ENCODE measurements at places on chromosomes 1 and 21. TPM values are rescaled to one million over a fixed set of nuclear protein-coding genes. Genes with fewer than 3 reads are reported as not detected.
A peak's percentile ranks its signal among the peaks of the same experiment; 100 is the strongest.

GRCh38 chr1:87612956-87613355 is 284.3 kb downstream of the LMO4 start:
- H3K36me3 ChIP-seq = no peaks in the 10 kb centered on the region
- peak; percentile 43 for DNase-seq
- H3K27me3 ChIP-seq = no peaks in the 10 kb centered on the region
- no peaks in the 10 kb centered on the region for H3K4me1 ChIP-seq

DNA sequence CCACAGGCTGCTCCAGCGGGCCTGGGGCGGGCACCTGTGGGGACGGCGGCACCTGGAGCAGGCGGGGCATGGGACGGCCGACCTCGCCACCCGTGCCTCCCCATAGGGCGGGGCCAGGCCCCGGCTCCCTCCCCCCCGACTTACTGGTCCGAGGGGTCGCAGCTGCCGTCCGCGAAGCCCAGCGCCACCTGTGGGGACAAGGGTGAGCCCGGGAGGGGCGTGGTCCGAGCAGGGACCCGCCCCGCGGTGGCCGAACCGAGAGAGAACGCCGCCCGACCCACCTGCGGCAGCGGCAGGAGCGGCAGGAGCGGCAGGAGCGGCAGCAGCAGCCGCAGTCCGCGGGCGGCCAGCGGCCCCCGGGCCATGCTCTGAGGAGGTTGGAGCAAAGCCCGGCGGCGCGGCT is at the start of gene TMEM52:
Gene TMEM52, minus strand, starts transcription at position 379 of the 403 bp plus-strand sequence. Its CDS starts 14 bp downstream, at position 365.
- peaks cover 9% of the 10 kb centered on the region for H3K4me1 ChIP-seq
- DNase-seq = peak; percentile 48
- H3K27ac ChIP-seq = no peak within 1 kb of the TSS
- no peaks in the 10 kb centered on the region for H3K27me3 ChIP-seq
- H3K4me3 ChIP-seq = peak within 1 kb of the TSS; percentile 78

DNA sequence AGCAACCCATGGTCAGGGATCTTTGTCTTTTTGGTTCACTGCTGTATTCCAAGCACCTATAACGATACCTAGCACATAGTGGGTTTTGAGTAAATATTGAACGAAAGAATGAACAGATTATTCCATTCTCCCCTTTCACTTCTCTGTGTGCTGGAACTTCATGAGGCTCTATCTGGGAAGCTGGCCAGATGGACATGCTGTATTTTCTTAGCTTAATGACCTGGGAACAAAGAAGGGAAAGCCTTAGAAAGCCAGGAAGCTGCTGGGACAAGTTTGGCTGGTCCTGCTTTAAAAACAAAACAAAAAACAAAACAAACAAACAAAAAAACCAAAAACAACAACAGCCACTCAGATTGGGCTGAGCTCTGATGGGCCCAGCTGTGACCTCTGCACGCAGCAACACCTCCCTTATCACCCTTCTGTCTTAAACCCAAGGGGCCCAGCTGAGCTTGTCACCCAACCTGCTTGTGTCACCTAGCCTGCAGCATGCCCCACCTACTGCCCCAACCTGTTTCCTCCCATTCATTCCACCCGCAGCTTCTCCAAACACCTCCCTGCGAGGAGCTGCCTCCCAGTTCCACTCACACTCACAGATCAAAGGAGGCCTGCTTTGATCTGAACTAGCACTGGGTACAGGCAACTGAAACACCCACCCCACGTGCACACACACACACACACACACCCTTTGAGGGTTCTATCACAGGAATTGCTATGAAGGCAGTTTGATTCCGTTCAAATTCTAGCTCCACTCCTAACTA is 37.1 kb downstream of the SLC30A1 start:
- peak overlapping the region; percentile 61 for H3K27ac ChIP-seq
- no peaks in the 10 kb centered on the region for H3K36me3 ChIP-seq
- H3K27me3 ChIP-seq = no peaks in the 10 kb centered on the region

DNA sequence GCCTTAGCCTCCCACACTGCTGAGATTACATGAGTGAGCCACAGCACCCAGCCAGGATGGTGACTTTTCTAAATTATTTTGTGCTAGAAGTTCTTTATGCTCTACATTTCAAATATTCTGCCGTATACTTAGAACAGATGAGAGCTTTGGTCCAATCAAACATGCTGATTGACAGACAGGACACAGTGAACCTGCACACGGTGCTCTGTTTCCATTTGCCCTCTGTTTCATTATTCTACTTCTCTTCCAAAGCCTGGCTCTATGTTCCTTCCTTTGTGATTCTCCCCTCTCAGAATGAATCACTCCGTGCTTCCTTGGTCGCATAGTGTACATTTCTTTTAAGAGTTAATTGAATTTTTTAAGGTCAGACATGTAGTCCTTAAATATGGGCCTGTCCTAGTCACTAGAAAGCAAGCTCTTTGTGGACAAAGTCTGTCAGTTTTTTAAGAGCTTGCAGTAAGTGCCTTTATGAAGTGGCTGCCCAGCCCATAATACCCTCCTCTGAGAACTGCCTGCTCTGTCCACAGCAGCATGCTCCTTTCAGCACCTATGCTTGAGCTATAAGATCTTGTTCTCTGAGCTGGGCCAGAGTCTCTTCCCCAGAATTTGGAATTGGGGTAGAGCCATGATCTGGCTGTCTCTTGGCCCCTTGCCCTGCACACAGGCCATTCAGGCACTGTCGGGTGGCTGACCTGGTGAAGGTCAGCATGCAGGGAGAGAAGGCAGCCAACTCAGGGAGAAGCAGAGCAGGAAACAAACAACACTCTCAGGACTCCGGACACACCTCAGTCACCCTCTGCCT is 66.8 kb upstream of the SLC44A3 start:
- no peaks in the 10 kb centered on the region for H3K36me3 ChIP-seq
- H3K4me1 ChIP-seq = peaks cover 7% of the 10 kb centered on the region
- DNase-seq = no peak
- H3K4me3 ChIP-seq = no peak overlapping the region
- no peak overlapping the region for H3K27ac ChIP-seq
- H3K27me3 ChIP-seq = no peaks in the 10 kb centered on the region

GRCh38 chr1:85884372-85885035 is 176.3 kb upstream of the ZNHIT6 start:
- H3K27me3 ChIP-seq = no peaks in the 10 kb centered on the region
- no peak overlapping the region for H3K27ac ChIP-seq
- no peaks in the 10 kb centered on the region for H3K4me1 ChIP-seq
- H3K36me3 ChIP-seq = no peaks in the 10 kb centered on the region
- no peak for DNase-seq
- no peak overlapping the region for H3K4me3 ChIP-seq

- no peak overlapping the region for H3K4me3 ChIP-seq
- no peaks in the 10 kb centered on the region for H3K36me3 ChIP-seq
- no peaks in the 10 kb centered on the region for H3K27me3 ChIP-seq
- no peak for DNase-seq
- H3K27ac ChIP-seq = no peak overlapping the region
Observed at GRCh38 chr21:16302851-16303282, 573.1 kb downstream of the USP25 start.

- H3K27ac ChIP-seq = no peak overlapping the region
- no peak overlapping the region for H3K4me3 ChIP-seq
- no peaks in the 10 kb centered on the region for H3K36me3 ChIP-seq
Observed at GRCh38 chr1:217919683-217920388, 288.7 kb downstream of the SPATA17 start.

GRCh38 chr1:180157108-180157507 is 2.4 kb downstream of the QSOX1 start:
- peak overlapping the region; percentile 80 for H3K4me3 ChIP-seq
- DNase-seq = peak; percentile 62
- no peaks in the 10 kb centered on the region for H3K27me3 ChIP-seq
- peaks cover 44% of the 10 kb centered on the region for H3K4me1 ChIP-seq
- H3K36me3 ChIP-seq = peaks cover 14% of the 10 kb centered on the region

GRCh38 chr1:8329439-8329838 is 11.5 kb downstream of the SLC45A1 start:
- H3K36me3 ChIP-seq = no peaks in the 10 kb centered on the region
- no peaks in the 10 kb centered on the region for H3K4me1 ChIP-seq
- H3K27me3 ChIP-seq = no peaks in the 10 kb centered on the region
- H3K27ac ChIP-seq = no peak overlapping the region
- H3K4me3 ChIP-seq = no peak overlapping the region

GRCh38 chr1:235857756-235858155 is 8.9 kb downstream of the LYST start:
- no peaks in the 10 kb centered on the region for H3K36me3 ChIP-seq
- H3K4me3 ChIP-seq = no peak overlapping the region
- no peak overlapping the region for H3K27ac ChIP-seq
- no peak for DNase-seq
- H3K4me1 ChIP-seq = no peaks in the 10 kb centered on the region

DNA sequence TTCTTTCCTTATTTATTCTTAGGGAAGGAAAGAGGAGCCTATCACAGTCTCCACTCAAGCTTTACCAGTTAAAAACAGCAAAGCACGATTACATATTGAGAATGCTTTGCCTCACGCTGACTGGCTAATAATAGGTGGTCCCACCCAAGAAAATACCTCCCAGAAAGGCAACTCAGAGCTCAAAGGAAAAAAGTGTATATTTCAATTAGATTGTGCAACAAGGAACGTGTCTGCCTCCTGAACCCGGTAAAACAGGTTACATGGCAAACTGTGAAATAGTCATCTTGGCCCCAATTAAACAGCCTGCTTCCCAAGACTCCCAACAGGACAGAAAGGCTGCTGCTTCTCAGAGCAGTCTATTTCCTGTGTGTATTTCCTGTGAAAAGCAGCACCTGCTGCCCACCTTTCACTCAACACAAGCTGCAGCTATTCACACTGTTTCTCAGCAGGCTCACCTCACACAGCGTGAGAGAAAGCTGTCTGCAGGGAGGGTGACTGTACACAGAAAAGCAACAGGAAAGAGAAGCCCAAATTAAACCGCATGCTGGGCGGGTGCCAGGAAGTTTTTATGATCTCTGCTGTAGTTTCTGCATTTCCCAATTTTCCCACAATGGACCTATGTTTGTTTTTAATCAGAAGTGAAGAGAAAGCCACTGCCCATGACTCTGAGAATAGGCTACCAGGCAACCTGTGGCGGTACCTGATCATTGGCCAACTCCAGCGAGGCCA is 44.0 kb downstream of the URB1 start:
- peak overlapping the region; percentile 93 for H3K27ac ChIP-seq
- H3K4me3 ChIP-seq = no peak overlapping the region
- DNase-seq = no peak
- peaks cover 23% of the 10 kb centered on the region for H3K36me3 ChIP-seq

DNA sequence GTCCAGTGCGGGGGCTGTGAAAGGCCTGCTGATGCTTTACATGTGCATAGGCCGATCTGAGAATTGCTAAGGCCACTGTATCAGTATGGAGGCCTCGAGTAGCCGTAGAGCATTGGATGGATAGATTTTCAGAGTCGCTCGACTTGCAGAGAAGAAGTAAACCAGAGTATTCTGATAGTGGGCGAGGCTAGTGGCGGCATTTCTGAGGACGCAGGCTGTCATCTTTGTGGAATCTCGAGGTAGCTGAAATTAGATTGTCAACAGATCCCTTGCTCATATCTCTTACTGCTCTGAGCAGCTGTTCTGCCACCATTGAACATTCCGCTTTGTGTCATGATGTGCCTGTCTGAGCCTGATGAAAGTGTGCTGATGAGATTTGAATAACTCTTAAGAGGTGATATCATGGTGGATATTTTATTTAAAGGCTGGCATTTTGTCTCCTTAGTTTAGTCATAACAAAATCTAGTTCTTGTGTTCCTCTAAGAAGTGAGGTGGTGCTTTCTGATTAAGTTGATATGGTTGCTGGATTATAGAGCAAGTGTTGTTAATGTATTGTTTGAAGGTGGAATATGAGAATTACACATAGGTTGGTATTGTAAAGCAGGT is 1.5 kb downstream of the KIF1B start:
- H3K36me3 ChIP-seq = no peaks in the 10 kb centered on the region
- H3K4me1 ChIP-seq = peaks cover 11% of the 10 kb centered on the region
- H3K27ac ChIP-seq = peak overlapping the region; percentile 45
- DNase-seq = no peak
- no peaks in the 10 kb centered on the region for H3K27me3 ChIP-seq

- no peaks in the 10 kb centered on the region for H3K4me1 ChIP-seq
- no peaks in the 10 kb centered on the region for H3K36me3 ChIP-seq
- H3K27me3 ChIP-seq = peaks cover 10% of the 10 kb centered on the region
- H3K4me3 ChIP-seq = no peak overlapping the region
Observed at GRCh38 chr21:31008355-31008754, 29.9 kb downstream of the KRTAP19-8 start.

DNA sequence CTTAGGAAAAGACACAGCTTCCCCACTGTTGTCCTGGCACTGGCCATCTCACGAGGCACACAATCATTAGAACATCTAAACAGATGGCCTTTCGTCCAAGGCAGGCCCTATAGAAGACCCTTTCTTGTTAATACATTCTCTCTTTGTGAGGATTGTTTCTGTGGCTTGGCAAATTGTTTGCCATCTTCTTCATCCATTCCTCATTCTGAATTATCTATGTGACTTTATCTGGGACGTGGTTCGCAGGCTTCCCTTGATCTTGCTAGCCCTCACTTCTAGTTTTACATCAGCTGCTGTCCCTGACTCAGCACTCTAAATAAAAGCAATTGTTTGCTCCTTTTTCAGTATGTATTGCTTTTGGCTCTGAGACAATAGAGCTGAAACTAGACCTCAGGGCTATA is 101.1 kb upstream of the ZC3H11B start:
- no peaks in the 10 kb centered on the region for H3K36me3 ChIP-seq
- H3K4me3 ChIP-seq = no peak overlapping the region
- no peak for DNase-seq
- H3K27me3 ChIP-seq = no peaks in the 10 kb centered on the region

DNA sequence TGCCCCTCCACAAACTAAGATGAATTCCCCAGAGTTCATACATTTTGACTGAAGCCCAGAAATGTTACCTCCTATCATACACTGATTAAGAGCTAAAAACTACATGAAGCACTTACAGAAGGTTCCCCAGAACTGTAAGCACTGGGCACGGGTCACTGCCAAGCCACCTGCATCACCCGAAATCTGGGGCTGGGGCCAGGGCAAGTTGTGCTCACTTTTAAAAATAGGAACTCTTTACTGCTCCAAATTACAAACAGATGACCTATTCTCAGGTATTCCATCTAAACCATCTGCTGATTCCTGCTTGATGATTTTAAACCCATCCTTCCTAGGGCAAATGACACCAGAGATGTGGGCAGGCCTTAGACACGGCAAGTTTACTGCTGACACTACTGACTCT is 4.8 kb downstream of the SETD4 start:
- no peak overlapping the region for H3K27ac ChIP-seq
- DNase-seq = no peak
- no peak overlapping the region for H3K4me3 ChIP-seq
- H3K36me3 ChIP-seq = peaks cover 6% of the 10 kb centered on the region
- no peaks in the 10 kb centered on the region for H3K27me3 ChIP-seq

DNA sequence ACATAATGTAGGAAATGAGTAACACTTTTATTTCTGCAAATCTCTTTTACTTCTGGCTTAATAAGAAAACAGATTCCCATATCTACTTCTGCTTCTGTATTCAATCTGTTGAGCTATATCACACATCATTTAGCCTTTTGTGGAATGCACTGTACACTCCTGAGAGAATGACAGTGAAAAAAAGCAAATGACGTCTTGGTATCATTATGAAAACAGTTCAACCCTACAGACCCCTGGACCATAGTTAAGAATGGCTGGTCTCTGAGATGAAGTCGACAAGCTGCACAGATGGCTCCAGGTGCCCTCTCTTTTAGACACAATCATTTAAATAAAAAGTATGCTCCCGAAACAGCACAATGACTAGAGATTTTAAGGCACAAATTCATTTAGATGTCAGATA is 247.0 kb downstream of the RERE start:
- H3K36me3 ChIP-seq = no peaks in the 10 kb centered on the region
- no peak overlapping the region for H3K27ac ChIP-seq
- DNase-seq = no peak
- H3K27me3 ChIP-seq = no peaks in the 10 kb centered on the region

Gene TBX15
- total RNA-seq = not detected

Gene SLAMF1
- not detected for total RNA-seq

Gene SLC45A3
- 19.9 TPM for total RNA-seq

Gene RAVER2
- 12.4 TPM for total RNA-seq

Gene IVL
- total RNA-seq = not detected

Gene ADORA3
- not detected for total RNA-seq

Gene HES4
- 41.8 TPM for total RNA-seq

Gene TNFRSF4
- total RNA-seq = 0.38 TPM
